ENCODE measurements at places on chromosomes 5 and 9.

DNA sequence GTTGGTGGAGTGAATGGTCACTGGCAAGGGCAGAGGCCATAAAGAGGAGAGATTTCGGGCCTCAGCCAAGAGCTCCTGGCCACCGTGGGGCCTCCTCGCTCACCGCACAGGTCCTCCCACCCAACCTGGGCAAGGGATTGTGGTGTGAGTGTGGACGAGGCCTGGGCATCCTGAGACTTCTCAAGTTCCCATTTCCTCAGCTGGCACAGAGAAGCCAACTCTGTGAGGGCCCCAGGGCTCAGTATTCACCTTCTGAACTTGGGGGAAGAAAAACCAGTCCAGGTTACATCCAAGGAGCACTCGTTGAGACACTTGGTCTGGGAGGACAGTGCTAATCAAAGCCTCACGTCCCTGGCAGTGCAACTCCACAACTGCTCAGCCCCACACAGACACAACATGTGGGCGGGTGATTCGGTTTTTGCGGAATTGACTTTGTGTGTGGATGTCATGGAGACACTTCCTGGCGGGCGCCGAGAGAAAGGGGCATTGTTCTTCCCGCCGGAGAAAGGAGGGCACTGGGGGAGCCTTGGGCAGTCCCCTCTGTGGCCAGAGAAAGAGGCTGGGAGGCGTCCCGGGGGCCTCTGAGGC lies 28.5 kb upstream of the NKD2 start:
- DNase-seq: no peak

DNA sequence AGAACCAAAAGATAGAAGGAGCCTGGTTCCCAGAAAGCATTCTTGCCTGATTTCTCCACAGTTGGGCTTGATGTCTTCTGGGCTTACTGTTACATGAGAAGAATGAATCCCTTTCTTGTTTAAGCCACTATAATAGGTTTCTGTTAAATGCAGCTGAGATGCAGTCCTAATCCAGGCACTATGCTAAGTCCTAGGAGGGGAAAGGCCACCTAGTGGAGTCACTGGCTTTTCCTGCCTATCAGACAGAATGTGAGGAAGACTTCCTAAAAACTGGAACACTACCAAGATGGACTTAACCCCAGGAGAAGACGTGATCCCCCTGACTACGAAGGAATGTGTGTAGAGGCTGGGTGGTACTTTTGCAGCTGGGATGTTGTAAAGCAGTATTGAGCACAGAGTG lies 34.3 kb upstream of the FSD1L start:
- no peak for DNase-seq

GRCh38 chr5:143215690-143216089 lies 187.8 kb downstream of the NR3C1 start:
- DNase-seq: no peak

GRCh38 chr5:57042524-57042931 lies 90.6 kb upstream of the MIER3 start:
- DNase-seq: no peak

- DNase-seq: no peak
Measured at GRCh38 chr5:31232273-31232888, 38.9 kb downstream of the CDH6 start.

- DNase-seq: no peak
Measured at GRCh38 chr9:134210908-134211810, 46.8 kb upstream of the RNU6ATAC start.

DNA sequence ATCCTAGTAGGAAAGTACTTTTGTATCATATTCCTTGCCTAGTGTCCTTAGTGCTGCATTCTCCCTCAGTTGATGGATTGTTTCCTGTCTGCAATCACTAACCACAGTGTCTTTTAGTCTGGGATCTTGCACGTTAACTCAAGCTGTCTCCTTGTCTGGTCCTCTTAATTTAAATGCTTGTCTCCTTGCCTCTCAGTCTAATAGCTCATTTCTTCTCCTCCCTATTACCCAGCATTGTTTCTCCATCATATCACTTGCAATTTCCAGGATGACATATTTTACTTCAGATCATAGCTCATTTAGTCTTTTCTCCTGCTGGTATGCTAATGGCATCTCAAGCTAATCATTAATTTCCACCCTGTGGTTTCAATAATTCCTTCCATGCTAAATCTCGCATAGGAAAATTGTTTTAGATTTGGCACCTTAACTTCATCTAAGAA lies 2052.0 kb upstream of the C9orf72 start:
- DNase-seq: no peak

- no peak for DNase-seq
Measured at GRCh38 chr5:2001300-2001699, 118.6 kb upstream of the IRX4 start.
